ENCODE measurements at places on chromosomes 11 and 22.

DNA sequence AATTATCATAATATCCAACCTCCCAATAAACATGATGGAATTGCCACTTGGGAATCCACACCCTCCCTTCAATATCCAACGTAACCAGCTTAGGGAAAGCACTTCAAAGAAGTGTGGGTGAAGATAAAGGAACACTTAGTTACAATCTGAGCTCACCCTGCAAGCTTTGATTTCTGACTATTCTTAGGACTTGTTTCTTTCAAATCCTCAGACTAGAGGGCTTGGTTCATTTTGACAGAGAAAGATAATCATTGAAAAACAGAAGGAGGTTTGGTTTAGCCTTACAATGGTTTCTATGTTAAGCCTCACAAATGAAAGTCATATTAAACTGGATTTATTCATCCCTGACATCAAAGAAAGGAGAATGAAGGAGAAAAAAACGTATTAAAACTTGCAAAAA is 57.9 kb upstream of the SYT13 start:
- DNase-seq = no peak

DNA sequence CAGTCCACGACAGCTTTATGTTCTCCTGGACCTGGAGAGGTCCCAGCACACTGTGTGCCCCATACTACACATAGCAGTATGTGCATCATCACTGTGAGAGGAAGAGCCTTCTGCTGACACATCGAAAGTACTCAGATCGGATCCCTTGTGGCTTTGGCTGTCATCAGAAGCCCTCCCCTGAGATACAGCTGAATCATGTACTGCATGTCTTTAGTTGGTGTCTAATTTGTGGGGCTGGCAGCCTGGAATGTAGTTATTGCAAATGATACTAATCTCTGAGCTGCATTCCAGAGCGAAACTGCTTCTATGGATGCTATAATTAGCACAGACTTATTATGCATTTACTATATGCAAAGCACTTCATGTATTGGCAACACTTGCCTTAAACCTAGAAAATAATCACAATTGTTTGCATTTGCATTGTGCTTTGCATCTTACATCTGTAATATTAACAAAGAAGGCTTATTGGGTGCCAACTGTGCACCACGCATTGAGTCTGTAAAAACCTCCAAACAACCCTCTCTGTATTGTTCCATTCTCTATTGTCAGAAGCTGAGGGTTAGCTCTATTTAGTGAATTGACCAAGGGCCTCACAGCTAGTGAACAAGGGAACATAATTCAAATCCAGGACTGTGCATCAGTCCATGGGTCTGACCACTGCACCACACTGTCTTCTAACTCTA is 89.2 kb upstream of the CRTAM start:
- DNase-seq = no peak

GRCh38 chr11:27357250-27357649 is 5.8 kb downstream of the CCDC34 start:
- DNase-seq = no peak

- DNase-seq = no peak
Observed at GRCh38 chr11:66509131-66509561, 1.3 kb upstream of the BBS1 start.

GRCh38 chr11:132186699-132187098 is 816.3 kb downstream of the NTM start:
- peak; percentile 57 for DNase-seq

DNA sequence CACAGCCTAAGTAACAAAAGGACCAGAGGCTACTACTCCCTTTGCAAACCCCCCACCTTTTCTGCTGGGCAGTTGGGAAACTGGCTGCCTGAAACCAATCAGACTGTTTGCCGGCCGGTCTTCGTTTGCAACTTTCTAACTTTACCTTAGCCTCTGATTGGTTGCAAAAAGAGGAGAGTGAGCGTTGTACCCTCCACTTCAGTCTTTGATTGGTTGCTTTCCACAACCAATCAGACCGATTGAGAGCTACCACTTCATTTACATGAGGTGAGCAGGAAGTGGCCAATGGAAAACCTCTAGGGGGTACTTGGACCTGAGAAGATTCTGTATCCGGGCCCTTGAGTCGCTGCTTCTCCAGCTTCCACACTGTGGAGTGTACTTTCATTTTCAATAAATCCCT is 18.8 kb upstream of the CLNS1A start:
- DNase-seq = no peak

DNA sequence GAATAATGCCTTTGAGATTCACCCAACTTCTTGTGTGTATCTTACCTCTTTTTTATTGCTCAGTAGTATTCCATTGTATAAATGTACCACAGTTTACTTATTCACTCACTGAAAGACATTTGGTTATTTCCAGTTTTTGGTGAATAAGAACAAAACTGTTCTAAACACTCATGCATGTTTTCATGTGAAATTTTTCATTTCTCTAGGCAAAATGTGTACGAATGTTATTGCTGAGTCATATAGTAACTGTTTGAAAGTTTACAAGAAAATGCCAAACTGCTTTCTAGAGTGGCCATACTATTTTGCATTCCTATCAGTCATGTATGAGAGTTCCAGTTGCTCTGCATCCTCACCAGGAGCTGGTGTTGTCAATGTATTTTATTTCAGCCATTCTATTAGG is 8.8 kb upstream of the EMSY start:
- no peak for DNase-seq

- no peak for DNase-seq
Observed at GRCh38 chr11:25441421-25441820, 890.5 kb upstream of the ANO3 start.

- DNase-seq = no peak
Observed at GRCh38 chr11:41235668-41236067, 223.8 kb downstream of the LRRC4C start.

DNA sequence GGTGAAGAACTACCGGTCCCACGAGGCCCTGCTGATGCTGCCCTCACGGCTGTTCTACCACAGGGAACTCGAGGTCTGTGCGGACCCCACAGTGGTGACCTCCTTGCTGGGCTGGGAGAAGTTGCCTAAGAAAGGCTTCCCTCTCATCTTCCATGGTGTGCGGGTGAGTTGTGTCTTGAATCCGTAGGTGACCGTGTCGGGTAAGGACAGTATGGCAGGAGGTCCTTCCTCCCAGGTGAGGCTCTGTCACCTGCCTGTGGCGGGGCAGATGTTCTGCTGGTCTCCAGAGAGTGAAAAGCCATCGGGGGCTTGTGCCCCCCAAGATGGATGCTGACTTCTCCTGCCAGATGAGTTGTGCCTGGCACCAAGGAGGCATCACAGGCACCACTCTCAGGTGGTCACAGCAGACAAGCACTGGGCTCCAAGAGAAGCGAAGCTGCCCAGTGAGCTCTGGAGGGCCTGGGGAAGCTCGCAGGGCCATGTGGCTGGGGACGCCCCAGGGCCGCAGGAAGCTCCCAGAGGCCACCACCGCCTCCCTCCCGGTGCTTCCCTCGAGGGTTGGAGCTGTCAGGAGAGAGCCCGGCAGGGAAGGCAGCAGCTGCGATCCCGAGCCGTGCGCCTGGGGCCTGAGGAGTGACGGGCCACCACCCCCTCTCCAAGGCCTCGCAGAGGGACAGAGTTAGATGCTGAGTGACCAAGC is 17.3 kb upstream of the PANX2 start:
- DNase-seq = peak; percentile 14

- DNase-seq = no peak
Observed at GRCh38 chr11:69292221-69292648, 1.7 kb upstream of the MYEOV start.

DNA sequence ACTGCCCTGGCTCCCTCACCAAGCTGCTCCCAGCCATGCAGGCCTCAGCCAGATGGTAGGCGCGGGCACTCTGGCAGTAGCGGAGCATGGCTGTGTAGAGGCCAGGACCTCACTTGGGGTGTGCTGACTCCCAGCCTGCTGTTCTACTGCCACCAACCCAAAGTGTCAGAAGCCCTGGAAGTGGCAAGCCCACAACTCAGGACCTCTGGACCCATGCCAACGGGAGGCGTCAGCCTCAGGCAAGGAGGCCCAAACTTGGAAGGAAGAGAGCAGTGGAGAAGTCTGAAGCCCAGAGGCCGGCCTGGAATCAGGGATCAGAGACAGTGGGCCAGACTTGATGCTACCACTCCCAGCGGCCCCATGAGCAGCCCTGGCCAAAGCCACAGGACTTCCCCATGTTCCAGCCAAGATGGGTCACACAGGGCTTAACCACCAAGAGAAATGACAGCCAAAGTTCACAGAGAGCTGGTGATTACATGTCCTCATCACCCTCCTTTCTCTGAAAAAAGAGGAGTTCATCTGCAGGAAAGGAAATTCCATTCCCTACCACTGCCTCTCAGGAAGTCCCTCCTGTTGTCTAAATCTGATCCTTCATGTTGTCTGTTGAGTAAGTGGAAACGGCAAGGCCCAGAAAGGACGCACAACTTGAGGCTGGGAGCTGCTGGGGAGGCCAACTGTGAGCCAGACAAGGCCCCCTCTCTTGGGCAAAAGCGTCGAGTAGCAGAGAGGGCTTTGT is 4.4 kb downstream of the ARRB1 start:
- no peak for DNase-seq

DNA sequence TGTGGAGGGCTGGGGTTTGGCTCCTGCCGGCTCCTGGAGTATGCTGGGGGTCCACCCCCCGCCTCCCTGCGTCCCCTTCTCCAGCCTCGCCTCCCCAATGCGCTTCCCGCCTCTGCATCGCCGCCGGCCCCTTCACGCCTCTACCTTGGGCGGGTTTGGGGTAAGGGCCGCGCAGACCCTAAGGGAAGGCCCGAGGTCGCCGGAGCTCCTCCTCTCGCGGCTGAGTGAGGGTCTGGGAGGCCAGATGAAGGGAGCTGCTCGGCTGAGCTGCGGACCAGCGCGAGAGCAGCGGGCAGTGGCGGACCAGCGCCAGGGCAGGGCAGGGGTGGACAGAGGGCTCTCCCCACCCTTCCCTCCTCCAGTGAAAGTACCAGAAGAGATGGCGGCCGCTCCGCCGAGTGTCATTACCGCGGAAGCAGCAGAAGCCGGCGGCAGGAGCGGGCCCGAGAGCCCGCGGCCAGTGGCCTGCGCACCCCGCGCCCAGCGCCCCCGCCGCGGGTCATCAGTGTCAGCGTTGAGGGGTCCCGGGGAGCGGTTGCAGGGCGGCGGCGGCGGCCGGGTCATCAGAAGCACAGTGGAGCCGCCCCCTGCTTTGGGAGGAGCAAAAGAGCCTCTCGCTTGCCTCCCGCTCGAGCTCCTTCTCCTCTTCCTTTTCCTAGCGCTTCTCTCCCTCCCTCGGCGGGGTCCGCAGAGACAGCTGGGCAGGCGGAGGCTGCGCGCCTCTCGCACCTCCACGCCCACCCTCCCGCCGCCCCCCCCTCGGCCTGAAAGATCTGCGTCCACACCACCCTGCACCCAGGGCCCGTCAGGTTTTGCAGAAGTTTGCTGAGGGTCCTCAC is 255.6 kb upstream of the CADM1 start:
- DNase-seq = peak; percentile 79

DNA sequence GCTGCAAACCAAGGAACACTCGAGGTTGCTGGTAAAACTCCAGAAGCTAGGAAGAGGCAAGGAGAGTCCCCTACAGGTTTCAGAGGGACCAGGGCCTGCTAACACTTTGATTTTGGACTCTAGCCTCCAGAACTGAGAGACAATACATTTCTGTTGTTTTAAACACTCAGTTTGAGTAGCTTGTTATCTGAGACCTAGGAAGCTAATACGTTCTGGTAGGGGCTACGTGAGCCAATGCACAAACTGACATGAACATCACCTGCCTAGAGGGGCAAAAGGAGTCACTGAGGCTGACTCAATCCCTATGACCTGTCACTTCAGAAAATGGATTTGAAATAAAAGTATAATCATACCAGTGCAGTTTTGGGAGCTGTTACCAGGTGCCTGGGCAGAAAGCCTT is 565.8 kb upstream of the CCDC90B start:
- no peak for DNase-seq

DNA sequence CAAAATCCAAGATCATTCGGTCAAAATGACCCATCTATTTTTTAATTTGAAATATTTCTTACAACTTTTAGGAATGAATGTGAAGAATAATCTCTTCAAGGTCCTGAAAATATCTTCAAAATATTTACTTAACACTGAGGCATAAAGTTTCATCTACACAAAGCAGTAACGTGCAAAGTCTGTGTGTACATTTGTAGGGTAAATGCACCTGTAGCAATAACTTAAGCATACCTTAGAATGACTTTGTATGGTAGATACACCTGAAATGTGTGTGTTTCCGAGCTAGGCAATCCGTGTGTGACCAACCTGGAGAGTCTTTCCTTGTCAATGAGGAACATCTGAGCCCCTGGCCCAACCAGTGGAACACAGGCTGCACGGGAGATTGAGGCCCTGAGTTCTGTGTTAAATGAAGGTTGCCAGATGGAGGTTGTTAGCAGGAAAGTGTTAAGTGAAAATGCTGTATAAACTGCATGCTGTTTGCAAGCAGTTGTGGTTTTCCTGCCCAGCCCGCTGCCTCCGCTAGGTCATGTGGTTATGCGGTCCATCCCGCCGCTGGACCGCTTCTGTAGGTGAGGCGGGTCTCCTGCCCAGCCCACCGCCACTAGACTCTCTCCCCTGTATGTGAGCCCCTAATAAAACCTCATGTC is 7.6 kb upstream of the CTR9 start:
- no peak for DNase-seq

- no peak for DNase-seq
Observed at GRCh38 chr11:117597071-117597470, 199.9 kb downstream of the DSCAML1 start.

DNA sequence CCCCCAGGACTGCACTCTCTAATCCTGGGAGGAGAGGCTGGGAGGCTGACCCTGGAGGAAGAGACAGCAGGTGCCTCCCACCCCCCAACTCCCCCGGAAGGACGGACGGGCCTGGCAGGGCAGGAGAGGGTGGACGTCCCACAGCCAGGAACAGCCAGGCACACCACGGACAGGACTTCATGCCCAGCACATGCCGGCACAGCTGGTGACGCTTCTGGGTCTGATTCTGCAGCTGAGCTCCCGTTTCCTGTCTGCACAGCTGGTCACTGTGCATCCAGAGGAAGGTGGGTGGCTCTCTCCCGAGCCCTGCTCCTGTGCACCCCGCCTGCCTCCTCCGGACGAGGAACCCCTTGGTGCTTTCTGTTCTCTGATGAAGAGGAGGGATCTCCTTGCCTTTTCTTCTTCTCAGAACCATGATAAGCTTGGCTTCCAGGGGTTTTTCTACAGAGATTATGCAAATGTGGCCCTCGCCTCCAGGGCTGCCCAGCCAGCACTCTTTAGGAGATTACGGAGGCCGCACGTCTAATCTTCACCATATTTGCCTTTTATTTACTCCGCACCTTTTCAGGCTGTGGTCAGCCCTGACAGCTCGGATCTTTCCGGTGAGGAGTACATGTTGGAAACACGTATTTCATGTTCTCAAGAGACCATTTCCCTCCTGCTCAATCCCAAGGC is 1295.8 kb downstream of the BRD1 start:
- DNase-seq = no peak

- no peak for DNase-seq
Observed at GRCh38 chr11:11313426-11313825, 39.6 kb downstream of the CSNK2A3 start.

- no peak for DNase-seq
Observed at GRCh38 chr11:19281041-19281440, 40.3 kb upstream of the E2F8 start.

GRCh38 chr22:38174626-38175025 is 7.0 kb downstream of the PLA2G6 start:
- DNase-seq = no peak
